ENCODE measurements at places on chromosomes 7 and 10.

DNA sequence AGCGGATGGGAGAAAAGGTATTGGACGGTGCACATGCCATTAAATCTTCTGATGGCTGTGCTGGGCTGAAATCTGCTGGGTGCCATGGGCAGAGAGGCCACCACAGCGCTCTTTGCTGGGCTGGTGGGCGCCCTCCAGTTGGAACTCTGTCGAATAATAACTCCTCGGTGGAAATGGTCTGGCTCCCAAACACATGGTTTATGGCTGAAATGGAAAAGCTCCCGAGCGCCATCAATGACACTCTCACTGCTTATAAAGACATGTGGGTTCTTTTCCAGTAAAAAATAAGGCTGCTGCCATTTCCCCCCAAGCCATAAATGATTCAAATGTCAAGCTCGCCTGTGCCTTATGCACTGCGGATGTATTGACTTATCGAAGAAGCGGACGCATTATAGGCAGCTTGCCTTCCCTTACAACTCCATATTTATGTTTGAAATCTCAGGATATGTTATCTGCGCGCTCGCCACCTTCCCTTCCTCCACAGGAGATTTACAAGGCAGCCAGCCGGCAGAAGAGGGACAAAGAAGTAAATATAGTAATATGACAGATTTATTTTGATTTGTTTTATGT lies 239.0 kb upstream of the MKI67 start:
- no peak for DNase-seq

- no peak for DNase-seq
Observed at GRCh38 chr7:158054081-158054480, 533.5 kb downstream of the PTPRN2 start.

GRCh38 chr7:2717293-2718261 lies 29.6 kb downstream of the AMZ1 start:
- DNase-seq, result no peak

DNA sequence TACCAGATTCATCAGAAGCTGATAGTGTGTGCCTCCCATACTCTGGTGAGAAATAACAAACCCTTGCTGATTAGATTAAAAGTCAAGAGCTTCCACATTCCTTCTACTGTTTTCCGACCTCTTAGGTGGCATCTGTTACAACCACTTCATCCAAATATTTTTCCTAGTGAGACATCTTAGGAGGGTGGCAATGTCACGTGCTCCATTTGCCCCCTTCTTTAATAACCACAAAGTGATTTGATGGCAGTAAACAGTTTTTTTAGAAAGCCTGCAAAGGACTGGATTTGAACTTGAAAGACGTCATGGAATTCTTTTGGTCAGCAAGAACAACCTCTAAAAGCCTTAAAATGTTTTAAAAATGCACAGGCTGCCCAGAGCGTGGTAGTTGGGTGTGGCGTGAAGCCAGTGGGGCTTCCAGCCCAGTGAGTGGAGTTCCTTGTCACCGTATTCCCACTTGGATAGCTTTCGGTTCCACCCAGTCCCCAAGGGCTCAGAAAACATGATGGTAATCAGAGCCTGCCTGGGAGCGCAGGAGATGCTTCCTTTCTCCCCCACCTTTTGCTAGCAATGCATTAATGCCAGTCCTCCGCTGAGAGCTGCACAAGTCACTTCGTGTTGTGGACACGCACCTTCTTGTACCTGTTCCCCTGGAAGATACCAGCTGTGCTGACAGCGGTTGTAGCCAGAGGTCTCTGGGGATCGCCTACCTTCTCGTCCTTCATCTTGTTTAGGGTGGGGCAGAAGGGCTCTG lies 256.4 kb downstream of the KIAA1217 start:
- DNase-seq, result peak; percentile 41

- DNase-seq, result no peak
Observed at GRCh38 chr7:118792682-118793081, 568.2 kb downstream of the ANKRD7 start.

DNA sequence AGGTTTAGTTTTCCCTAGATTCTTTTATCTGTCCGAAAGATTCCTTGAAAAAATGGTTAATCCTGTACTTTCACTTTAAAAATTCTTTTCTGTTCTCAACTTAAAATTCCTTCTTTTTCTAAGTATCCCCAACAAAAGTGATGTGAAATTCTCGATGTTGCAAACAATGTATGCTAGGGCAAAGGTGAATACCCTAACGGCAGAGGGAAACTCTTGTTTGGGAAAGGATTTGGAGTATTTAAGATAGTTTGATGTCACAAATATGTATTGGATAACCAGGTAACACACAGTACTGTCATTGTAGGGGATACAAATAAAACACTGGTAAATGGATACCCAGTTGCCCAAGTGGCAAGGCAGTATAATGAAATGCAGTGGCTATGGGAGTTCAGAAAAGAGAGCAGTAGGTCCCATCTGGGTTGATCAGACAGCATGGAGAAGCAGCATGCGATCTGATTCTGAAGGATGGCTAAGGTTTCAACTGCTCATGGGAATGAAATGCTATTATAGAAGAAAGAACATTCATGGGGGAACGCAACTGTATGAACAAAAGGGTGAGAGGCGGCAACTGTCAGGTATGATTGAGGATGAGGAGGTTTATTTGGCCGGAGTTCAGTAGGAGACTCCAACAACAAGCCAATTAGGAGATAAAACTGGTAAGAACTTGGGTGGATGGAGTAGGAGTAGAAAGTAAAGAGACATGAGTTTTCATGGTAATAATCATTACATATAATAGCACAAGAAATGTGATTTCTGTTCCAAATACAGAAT lies 3.2 kb upstream of the EPC1 start:
- no peak for DNase-seq

DNA sequence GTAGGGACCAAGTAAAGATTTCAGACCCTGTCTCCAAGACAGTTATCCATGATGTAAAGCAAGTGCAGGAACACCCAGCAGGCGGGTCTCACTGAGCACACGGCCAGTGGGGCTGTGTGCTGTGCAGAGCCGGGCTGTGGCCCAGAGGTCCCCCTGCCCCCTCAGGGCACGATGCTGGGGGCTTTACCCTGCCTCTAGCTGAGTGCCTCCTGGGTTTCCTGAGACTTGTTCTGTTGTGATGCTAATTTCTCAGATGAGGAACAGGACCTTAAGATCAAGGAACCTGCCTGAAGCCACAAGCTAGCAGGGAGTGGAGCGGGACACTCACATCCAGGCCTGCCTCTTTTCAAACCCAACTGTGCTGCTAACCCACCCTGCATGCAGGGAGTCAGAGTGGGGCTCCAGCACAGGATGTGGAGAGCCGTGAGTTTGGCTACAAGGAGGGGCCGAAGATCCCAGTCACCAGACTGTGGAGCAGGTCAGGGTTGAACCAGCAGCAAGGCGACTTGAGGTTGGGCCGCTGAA lies 76.1 kb upstream of the LYZL2 start:
- no peak for DNase-seq

- no peak for DNase-seq
Observed at GRCh38 chr7:4416396-4417056, 265.6 kb upstream of the FOXK1 start.

DNA sequence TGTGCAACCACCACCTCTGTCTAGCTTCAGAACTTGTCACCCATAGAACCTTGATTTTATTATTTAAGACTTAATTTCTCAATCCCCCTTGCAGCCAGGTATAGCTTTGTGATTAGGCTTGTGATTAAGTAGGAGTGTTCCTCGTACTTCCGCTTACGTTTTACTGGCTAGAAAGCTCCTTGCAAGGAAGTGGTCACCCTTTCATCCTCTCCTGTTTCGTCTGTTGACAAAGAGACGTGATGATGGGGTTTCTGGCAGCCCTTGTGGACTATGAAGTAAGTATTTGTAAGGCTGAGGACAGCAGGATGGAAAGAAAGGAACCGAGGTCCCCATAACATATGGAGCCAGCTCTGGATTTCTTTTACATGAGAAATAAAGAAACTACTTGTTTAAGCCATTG lies 86.5 kb upstream of the KDM7A start:
- DNase-seq, result no peak

DNA sequence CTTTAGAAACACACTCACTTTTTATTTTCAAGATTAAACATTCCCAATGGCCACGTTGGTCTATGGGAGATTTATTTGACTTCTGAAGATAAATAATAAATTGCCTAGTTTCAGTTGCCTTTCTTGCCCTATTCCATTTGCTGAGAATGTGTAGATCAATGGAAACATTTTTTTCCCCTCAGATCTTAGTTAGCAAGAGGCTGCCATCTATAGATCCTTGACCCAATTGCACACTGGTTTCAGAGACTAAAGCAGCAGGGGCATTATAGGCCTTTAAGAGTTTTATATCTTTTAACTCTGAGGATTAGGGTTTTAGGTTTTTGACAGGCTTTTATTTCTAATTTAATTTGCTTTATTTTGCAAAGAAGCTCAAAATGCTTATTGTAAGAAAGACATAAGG lies 163.2 kb upstream of the GPR26 start:
- DNase-seq, result no peak

GRCh38 chr10:108471420-108471819 lies 1306.9 kb upstream of the SORCS1 start:
- DNase-seq, result no peak

DNA sequence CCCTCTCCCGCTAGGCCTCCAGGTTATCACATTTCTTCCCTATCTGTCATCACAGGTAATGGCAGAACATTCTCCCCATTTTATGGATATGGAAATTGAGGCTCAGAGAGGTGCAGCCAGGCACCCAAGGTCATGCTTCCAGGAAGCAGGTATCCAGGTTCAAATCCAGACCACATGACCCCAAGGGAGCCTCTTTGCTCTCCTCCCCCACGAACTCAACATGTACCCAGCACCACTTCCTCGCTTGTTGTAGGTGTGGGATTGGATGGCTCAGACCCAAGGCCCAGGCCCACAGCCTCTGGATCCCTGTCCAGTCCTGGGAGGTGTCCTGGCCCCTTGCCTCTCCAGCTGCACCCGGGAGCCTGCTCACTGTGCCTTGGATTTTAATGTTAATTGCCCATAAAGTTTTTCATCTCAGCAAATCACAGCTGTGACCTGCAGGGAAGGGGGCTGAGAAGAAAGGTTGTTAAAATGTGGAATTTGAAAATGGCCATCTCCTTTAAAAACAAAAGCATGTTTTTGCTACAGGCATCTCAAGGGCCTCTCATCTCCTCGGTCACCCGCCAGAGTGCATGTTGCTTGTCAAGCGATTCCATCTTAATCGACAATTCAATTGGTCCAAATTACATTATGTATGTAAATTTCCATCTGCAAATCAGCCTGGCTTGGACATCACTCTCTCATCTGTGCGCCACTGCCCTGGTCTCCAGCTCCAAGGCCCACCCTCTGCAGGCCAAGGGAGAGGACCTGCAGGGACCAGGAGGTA lies 205.4 kb upstream of the ZMIZ1 start:
- no peak for DNase-seq

DNA sequence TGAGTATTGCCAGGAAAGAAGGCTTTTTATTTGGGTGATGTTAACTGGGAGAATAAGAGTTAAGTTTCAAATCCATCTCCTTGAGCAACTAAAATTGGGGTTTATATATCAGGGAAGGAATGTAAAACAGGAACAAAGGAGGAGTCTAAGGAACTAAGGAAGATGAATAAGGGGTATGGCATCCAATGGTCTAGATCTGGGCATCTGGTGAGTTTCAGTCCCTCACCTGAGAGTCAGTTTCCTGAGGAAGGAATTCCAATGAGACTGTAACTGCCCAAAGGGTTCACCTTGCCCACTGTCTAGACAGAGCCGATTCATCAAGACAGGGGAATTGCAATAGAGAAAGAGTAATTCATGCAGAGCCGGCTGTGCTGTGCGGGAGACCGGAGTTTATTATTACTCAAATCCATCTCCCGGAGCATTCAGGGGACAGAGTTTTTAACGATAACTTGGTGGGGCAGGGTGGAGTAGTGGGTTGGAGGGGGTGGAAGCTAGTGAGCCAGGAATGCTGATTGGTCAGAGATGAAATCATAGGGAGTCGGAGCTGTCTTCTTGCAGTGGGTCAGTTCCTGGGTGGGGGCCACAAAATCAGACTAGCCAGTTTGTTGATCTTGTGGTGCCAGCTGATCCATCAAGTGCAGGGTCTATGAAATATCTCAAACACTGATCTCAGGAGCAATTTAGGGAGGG lies 188.3 kb upstream of the STK17A start:
- DNase-seq, result no peak

DNA sequence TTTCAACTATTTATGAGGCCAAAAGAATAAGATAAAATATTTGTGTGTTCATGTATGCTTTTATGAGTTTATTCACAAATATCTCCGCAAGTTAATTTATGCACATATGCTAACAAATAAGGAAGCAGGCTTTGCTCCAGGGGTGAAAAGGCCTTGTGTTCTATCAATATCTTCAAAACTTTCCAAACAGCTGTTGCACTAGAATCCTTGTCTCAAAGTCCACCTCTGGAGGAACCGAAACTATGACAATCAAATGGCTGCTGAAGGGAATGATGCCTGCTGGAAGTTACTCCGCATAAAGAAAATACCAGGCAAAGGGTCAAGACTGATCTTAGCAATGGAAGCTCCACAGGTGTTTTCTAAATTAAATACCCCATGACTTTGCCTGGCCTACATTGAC lies 145.0 kb upstream of the GHITM start:
- no peak for DNase-seq

DNA sequence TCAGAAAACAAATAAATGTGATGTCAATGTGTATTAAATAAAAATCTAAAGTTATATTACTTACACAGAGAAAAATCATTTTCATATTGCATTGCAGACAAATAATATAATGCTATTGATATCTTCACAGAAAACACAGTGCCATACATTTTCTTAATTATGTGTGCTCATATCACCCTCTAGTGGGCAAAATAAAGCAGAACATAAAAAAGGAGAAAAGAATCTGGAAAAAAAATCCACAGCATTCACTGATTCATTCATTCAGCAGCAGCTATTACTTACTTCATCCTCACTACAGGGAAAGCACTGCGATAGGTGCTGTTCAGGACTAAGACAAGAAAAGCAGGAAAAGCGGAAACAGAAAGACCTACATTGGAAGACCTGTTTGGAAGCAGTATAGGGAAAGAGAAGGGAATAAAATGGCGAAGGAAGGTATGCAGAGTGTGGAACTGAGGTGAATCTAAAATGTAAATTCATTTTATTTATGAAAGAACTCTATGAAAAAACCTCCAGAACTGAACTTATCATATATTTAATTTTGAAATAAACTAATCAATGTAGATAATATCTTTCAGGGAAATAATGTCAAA lies 73.2 kb downstream of the POT1 start:
- peak; percentile 3 for DNase-seq

DNA sequence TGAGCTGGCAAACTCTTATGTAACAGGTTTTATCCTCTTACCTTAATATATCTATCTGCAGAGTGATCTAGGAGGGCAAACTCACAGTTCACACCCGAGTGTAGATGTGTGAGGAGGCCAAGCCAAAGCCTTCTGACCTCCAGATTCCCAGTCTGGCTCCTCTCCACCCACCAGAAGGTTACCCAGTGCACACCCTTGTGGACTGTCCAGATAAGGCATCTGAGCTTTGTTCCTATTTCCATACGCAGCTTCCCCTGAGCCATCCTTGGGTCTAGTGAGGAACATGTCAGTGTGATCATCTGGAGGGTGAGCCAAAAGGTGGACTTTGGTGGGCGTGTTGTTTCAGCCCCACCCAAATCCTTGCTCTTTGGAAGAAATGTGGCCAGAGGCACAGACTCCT lies 203.0 kb upstream of the MEOX2 start:
- DNase-seq, result no peak

DNA sequence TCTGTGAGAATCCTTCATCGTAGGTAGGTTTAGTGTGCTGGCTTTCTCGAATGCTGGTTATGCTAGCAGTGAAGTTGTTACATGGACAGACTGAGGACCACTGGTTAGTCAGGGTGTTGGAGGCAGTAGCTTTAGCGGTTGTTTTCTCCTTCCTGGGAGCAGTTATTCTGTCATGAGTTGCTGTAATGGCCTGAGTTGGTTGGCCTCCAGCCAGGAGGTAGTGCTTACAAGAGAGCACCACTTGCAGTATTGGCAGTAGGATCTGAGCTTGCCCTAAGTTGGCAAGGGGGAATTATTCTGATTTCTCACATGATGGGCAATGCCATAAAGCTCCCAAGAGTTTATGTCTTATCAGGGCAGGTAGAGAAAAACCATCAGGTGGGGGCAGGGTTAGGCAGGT lies 58.0 kb downstream of the IPMK start:
- DNase-seq, result no peak

All from PC-9 (cell line).